ENCODE measurements at places on chromosomes 16 and 17.
A peak's percentile ranks its signal among the peaks of the same experiment; 100 is the strongest.

- no peak overlapping the region for H3K27ac ChIP-seq
- peaks cover 8% of the 10 kb centered on the region for H3K27me3 ChIP-seq
- H3K36me3 ChIP-seq = peaks cover 36% of the 10 kb centered on the region
- H3K4me3 ChIP-seq = no peak overlapping the region
- H3K4me1 ChIP-seq = peaks cover 3% of the 10 kb centered on the region
Observed at GRCh38 chr17:1473170-1473569, 17.1 kb upstream of the CRK start.

DNA sequence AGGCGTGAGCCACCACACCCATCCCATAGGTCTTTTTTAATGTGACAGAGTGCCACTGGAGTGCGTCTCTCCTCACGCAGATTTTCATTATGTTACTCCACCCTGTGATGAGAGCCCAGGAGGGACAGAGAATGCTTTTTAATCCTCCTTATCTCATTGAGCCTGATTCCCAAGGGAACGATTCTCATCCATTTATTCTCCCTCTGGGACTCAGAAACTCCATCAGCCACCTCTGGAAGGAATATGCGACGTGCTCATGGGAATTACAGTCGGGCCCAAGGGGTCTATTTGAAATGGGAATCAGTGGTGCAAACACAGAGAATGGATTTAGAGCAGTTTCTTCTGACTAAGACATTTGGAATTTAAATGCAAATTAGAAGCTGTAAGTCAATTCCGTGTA, 155.9 kb upstream of the HSBP1 start:
- H3K27ac ChIP-seq = no peak overlapping the region
- no peak for DNase-seq
- H3K36me3 ChIP-seq = no peaks in the 10 kb centered on the region
- H3K4me3 ChIP-seq = no peak overlapping the region

DNA sequence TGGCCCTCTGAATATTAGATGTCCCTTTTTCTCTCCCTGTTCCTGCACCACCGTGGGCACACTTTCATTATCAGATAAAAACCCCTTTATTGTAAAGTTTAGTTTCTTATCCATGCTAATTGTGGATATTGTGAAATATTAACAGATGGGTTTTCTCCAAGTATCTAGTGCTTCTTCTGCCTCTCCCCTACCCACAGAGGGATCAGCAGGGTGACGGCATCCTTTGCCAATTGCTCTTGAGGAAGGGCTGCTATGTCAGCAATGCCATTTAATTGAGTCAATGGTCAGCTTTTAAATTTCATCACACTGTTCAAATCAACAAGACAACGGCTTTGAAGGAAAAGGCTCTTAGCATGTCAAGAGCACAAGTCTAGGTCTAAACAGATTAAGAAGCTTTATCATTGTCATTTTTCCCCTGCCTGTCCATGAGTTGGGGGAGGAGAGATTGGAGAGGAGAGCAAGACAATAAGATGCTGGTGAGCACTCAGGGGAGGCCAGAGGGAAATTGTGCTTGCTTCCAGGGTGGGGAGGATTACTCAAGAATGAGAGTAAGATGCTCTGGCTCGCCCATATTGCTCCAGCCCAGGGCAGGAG, 443.0 kb upstream of the CCL2 start:
- no peak overlapping the region for H3K27ac ChIP-seq
- H3K36me3 ChIP-seq = no peaks in the 10 kb centered on the region
- no peak for DNase-seq

DNA sequence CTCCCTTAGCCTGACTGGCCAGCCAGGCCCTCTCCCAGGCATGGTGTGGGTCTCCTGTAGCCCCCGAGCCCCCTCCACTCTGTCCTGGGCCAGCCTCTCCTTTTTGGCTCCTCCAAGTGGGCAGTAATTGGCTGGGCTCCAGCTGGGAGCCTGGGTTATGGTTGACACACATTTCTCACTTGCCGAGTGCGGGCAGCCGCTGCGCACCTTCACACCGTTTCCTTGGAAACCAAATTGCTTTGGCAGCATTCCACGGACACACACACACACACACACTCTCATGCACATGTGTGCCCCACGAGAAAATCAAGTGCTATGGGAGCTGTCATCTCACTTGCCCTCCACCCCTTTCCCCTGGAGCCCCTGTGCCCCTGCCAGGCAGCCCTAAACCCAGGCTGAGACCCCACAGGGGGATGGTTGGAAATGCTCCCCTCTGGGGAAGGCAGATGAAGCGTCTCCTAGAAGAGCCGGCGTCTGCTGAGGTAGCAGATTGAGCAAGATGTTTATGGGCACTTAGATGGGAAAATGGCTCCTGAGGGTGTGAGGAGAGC, 402.7 kb upstream of the TNRC6C start:
- no peaks in the 10 kb centered on the region for H3K27me3 ChIP-seq
- no peak overlapping the region for H3K4me3 ChIP-seq

- H3K4me1 ChIP-seq = peaks cover 32% of the 10 kb centered on the region
- H3K27me3 ChIP-seq = no peaks in the 10 kb centered on the region
- no peak for DNase-seq
- H3K4me3 ChIP-seq = no peak overlapping the region
Observed at GRCh38 chr16:48330189-48330840, 54.9 kb downstream of the SIAH1 start.

DNA sequence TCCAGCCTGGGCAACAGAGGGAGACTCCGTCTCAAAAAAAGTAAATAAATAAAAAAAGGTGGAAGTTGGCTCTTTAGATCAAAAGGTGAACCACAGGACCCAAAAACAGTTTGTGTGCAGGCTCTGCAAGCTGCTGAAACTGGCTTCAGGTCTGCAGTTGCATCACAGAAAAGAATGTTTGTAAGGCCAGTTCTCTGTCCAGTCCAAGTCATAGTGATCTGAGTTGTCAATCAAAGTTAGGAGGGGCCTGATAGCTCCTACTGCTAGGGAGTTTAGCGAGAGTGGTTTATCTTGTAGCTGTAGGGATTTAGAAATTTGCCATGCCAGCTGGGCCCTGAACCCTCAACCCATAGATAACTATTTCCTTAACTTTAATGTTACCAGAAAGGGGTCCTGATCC, 101.2 kb upstream of the CACNG5 start:
- H3K36me3 ChIP-seq = no peaks in the 10 kb centered on the region
- H3K4me3 ChIP-seq = no peak overlapping the region
- H3K4me1 ChIP-seq = no peaks in the 10 kb centered on the region
- no peaks in the 10 kb centered on the region for H3K27me3 ChIP-seq

GRCh38 chr16:12498077-12498476, 305.6 kb downstream of the CPPED1 start:
- DNase-seq = no peak
- peaks cover 5% of the 10 kb centered on the region for H3K27me3 ChIP-seq
- H3K27ac ChIP-seq = no peak overlapping the region
- peaks cover 4% of the 10 kb centered on the region for H3K4me1 ChIP-seq

- H3K27me3 ChIP-seq = no peaks in the 10 kb centered on the region
- H3K36me3 ChIP-seq = peaks cover 25% of the 10 kb centered on the region
- peak overlapping the region; percentile 19 for H3K4me3 ChIP-seq
Observed at GRCh38 chr17:49616086-49616485, 40.4 kb downstream of the NXPH3 start.

DNA sequence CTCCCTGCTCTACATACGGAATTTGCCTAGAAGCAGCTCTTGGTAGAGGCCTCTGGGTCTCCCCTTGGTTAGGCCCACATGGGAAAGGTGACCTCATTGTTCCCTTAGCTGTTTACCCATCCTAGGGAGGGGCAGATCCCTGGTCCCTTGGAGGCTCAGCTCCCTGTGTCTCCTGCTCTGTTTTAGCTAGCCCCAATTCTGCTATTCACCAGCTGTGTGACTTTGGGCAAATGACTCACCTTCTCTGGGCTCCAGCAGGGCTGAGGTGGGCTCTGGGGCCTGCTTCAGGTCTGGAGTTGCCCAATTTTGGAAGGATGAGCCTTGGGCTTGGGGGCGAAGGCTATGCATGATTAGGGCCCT, 3.9 kb downstream of the ABCC3 start:
- H3K36me3 ChIP-seq = peaks cover 4% of the 10 kb centered on the region
- no peak overlapping the region for H3K4me3 ChIP-seq
- DNase-seq = no peak
- H3K27me3 ChIP-seq = peaks cover 12% of the 10 kb centered on the region
- peaks cover 7% of the 10 kb centered on the region for H3K4me1 ChIP-seq
- H3K27ac ChIP-seq = no peak overlapping the region

GRCh38 chr17:79000396-79001189, 9.0 kb downstream of the CANT1 start:
- H3K27me3 ChIP-seq = peaks cover 16% of the 10 kb centered on the region
- no peak overlapping the region for H3K4me3 ChIP-seq
- DNase-seq = no peak
- peaks cover 3% of the 10 kb centered on the region for H3K4me1 ChIP-seq
- H3K27ac ChIP-seq = no peak overlapping the region

DNA sequence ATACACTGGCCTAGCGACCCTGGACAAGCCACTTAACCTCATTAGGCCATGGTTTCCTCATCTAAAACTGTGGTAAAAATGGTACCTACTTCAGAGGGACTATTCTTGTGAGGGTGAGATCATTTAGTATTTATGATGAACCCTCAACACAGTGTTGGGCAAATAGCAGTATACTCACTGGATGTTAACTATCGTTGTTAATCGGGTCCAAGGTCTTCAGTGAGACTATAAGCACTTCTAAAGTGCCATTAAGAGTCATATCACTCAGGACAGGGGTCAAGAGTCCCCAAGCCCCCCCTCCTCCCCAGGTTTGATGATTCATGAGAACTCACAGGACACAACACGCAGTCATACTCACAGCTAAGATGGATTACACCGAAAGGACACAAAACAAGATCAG, 11.0 kb downstream of the TK2 start:
- H3K4me1 ChIP-seq = peaks cover 14% of the 10 kb centered on the region
- no peak for DNase-seq
- H3K36me3 ChIP-seq = peaks cover 3% of the 10 kb centered on the region
- H3K4me3 ChIP-seq = no peak overlapping the region
- no peak overlapping the region for H3K27ac ChIP-seq

- H3K4me3 ChIP-seq = peak overlapping the region; percentile 54
- DNase-seq = no peak
- H3K27ac ChIP-seq = peak overlapping the region; percentile 52
- peaks cover 20% of the 10 kb centered on the region for H3K27me3 ChIP-seq
- H3K4me1 ChIP-seq = peaks cover 12% of the 10 kb centered on the region
Observed at GRCh38 chr16:593406-593805, 3.5 kb downstream of the RAB40C start.

DNA sequence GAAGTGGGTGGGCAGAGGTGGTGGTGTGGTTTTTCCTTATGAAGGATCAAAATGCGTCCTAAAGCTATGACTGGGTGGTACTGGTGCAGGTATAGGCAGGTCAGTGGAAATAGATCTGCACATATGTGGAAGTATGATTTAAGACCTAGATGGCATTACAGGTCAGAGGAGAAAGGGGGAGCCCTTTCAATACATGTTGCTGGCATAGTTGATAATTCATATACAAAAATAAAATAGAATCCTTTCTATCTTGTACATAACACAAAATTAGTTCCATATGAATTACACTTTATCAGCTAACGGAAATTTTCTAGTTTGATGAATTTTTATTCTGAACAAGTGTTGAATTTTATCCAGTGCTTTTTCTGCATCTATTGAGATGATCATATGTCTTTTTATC, 20.8 kb upstream of the PIK3R5 start:
- DNase-seq = no peak
- no peaks in the 10 kb centered on the region for H3K36me3 ChIP-seq
- no peak overlapping the region for H3K4me3 ChIP-seq
- no peak overlapping the region for H3K27ac ChIP-seq

DNA sequence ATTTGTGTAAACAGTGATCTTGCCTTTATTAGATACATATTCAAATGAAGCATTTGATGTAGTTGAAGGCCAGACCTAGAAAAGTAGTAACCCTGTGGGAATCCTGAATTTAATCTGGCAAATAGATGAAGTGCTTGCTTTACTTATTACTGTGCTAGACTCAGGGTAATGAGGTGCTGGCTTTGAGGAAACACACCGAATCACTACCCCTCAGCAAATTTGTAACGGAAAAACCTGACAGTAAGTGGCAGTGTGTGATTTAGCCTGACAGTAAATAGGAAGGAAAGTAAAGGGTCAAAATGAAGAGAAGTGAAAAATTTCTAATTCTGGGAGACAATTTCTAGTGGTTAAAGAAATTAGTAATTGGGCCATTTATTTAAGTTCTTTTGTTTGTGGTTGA, 90.2 kb downstream of the MAP2K4 start:
- no peak overlapping the region for H3K27ac ChIP-seq
- peaks cover 2% of the 10 kb centered on the region for H3K4me1 ChIP-seq
- H3K36me3 ChIP-seq = peaks cover 5% of the 10 kb centered on the region
- H3K4me3 ChIP-seq = no peak overlapping the region
- no peak for DNase-seq

DNA sequence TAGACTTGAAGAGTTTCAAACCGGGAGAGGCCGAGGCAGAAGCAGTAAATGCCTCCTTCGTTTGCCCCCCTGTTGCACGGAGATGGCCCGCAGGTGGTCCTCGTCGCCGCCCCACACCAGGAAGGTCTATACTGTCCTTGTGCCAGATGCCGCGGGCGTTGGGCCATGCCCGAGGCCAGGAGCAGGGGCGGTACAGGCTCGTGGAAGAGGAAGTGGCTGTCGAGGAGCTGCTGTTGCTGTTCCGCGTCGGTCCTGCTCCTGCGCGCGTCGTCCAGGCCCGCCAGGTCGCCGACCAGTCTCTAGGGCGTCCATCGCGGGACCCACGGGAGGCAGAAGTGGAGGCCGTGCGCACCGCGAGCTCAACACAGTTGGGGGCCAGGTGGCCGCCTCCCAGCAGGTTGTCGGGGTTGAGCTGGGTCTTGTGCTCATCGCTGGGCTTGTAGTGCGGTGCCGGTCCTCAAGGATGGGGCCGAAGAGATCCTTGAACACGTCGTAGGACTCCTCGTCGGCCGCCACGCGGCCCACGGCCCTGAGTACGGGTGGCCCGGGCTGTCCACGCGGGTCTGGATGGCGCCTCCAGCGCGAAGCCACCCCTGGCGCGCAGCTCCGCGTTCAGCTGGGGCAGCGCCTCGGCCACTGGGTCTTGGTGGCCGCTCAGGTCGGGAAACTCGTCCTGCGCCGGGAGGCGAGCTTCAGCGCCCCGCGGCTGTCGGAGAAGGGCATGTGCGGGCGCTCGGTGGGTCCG, 13.1 kb upstream of the C16orf87 start:
- DNase-seq = no peak
- H3K27me3 ChIP-seq = no peaks in the 10 kb centered on the region
- H3K4me3 ChIP-seq = no peak overlapping the region

- no peaks in the 10 kb centered on the region for H3K4me1 ChIP-seq
- no peak overlapping the region for H3K4me3 ChIP-seq
- no peaks in the 10 kb centered on the region for H3K36me3 ChIP-seq
- DNase-seq = no peak
- H3K27ac ChIP-seq = no peak overlapping the region
Observed at GRCh38 chr16:72399811-72400210, 227.9 kb upstream of the PMFBP1 start.

GRCh38 chr17:34220752-34221395, 34.2 kb upstream of the CCL2 start:
- no peaks in the 10 kb centered on the region for H3K4me1 ChIP-seq
- no peaks in the 10 kb centered on the region for H3K27me3 ChIP-seq
- no peak overlapping the region for H3K4me3 ChIP-seq
- no peaks in the 10 kb centered on the region for H3K36me3 ChIP-seq
- no peak overlapping the region for H3K27ac ChIP-seq
